ENCODE measurements at places on chromosomes 5 and 9. TPM values are rescaled to one million over a fixed set of nuclear protein-coding genes. Genes with fewer than 3 reads are reported as not detected.

The CD180 gene
- not detected for total RNA-seq

The CCL21 gene
- total RNA-seq: 0.76 TPM

The SLC34A3 gene
- total RNA-seq: not detected

The TRIM7 gene
- total RNA-seq: 2.0 TPM

The PCDHB3 gene
- total RNA-seq: 1.2 TPM

The PCDHGA6 gene
- 1.5 TPM for total RNA-seq

The DMRTA1 gene
- total RNA-seq: 0.25 TPM

The GRIA1 gene
- total RNA-seq: not detected

The GZMA gene
- 0.13 TPM for total RNA-seq

The NPR3 gene
- 0.13 TPM for total RNA-seq

The RNF20 gene
- total RNA-seq: 17.3 TPM

The DMGDH gene
- 0.50 TPM for total RNA-seq

The NEUROG1 gene
- total RNA-seq: not detected

The UBE2B gene
- total RNA-seq: 29.0 TPM

The MARCOL gene
- total RNA-seq: not detected

The ITGA2 gene
- total RNA-seq: 30.0 TPM

The LHX6 gene
- 14.1 TPM for total RNA-seq

The AHRR gene
- 3.5 TPM for total RNA-seq

The JAKMIP2 gene
- total RNA-seq: not detected

The CSF1R gene
- total RNA-seq: not detected

The HMMR gene
- total RNA-seq: 35.9 TPM

The EQTN gene
- not detected for total RNA-seq

The PCDH1 gene
- total RNA-seq: 196 TPM

The CNTNAP3B gene
- total RNA-seq: 361 TPM

The CCL28 gene
- 2.0 TPM for total RNA-seq

The INSL4 gene
- total RNA-seq: not detected

The FUBP3 gene
- 28.2 TPM for total RNA-seq

The S1PR3 gene
- total RNA-seq: 3.1 TPM

The ABLIM3 gene
- 40.3 TPM for total RNA-seq

The IFNK gene
- total RNA-seq: not detected

The FOXD1 gene
- 0.16 TPM for total RNA-seq

The ROPN1L gene
- 1.6 TPM for total RNA-seq

The LCN1 gene
- not detected for total RNA-seq

The GARIN3 gene
- not detected for total RNA-seq

The ANKRD33B gene
- total RNA-seq: 0.65 TPM
